ENCODE measurements at places on chromosomes 5 and 9.
A peak's percentile ranks its signal among the peaks of the same experiment; 100 is the strongest.

- no peak for DNase-seq
These were observed 51.0 kb downstream of the HABP4 start for GRCh38 chr9:96500696-96501632.

GRCh38 chr5:139561655-139562451 lies 714 bp downstream of the UBE2D2 start:
- DNase-seq = peak; percentile 70

GRCh38 chr9:4615251-4615650 lies 46.8 kb upstream of the PLPP6 start:
- no peak for DNase-seq

- DNase-seq = no peak
These were observed 698 bp downstream of the NFX1 start for GRCh38 chr9:33291031-33291397.

DNA sequence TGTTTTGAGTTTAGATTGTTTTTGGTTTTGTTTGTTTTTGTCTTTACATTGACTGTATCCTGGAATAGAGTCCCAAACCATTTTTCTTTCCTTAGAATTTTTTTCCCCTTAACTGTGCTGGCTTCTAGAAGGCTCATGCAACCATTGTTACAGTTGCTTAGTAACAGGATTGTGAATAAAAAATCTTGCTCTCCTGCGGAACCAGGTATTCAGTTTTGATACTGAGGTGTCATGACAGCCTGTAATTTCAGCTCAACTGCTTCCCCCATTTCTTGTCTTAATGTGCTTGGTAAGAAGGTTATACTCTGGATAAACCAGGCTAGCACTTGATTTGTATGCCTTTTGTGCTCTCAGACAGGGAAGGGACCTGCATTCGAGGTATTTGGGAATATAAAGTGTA lies 42.1 kb downstream of the FOCAD start:
- DNase-seq = no peak

DNA sequence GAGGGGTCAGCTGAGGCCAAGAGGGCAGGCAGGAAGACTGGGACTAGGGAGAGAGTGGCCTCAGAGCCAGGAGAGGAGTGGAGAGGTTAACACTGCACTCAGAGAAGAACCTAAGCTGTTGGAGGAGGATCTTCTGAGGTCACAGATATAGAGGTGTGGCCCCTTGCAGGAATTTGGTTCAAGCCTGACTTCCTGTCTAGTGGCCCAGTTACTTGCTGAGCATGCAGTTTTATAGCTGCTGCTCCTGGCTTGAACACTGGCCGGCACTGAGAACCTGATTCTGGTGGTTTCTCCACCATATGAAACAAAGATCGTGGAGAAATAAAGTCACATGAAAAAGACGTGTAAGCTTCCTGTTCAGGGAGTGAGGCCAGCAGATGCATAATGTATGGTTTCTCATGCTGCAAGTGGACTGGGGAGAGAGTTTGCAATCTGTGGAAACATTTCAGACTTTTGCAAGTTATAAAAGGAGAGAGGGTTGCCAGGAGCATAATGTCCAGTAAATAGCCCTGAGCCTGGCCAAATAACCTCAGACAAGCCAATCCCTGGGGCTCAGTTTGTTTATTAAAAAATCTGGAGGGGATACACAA lies 82.6 kb downstream of the GALNT10 start:
- peak; percentile 38 for DNase-seq

GRCh38 chr9:21777701-21778100 lies 24.7 kb upstream of the MTAP start:
- no peak for DNase-seq

DNA sequence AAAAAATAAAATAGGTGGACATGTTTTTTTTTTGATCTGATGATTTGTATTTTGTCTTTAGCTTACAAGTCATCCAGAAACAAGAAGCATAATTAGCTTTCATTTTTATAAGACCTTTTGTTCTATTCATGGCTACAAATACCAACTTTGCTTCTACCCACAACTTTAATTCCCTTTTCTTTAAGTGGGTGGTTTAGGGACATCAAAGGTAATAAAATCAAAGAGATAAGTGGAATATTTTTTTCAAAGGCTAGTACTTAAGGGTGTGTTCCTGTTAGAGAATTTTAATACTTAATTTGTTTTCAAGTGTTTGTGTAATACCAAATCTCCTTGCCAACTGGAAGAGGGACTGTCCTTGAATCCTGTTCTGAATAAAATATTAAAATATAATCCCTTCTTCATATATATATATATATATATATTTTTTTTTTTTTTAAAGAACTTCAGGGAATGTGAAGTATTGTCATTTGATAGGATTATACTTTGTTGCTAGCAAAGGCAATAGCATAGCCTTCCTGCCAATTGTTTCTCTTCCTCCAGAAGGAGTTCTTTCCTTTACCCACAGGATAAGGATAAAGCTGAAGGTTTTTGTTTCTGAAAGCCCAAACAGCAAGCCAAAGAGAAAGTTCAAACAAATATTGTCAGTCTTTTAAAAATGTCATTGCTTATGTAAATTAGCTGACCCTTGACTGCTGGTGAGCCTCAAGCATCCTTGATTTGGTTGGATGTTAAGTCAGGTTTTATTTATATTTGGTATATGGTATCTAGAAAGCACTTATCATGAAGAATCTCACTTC lies 108.9 kb downstream of the PAM start:
- DNase-seq = no peak

- DNase-seq = no peak
These were observed 210.1 kb upstream of the CDH10 start for GRCh38 chr5:24854850-24855249.

- no peak for DNase-seq
These were observed 153.0 kb upstream of the SMC2 start for GRCh38 chr9:103941104-103941503.

GRCh38 chr5:172902497-172903472 lies 56.4 kb upstream of the RPL26L1 start:
- peak; percentile 73 for DNase-seq

DNA sequence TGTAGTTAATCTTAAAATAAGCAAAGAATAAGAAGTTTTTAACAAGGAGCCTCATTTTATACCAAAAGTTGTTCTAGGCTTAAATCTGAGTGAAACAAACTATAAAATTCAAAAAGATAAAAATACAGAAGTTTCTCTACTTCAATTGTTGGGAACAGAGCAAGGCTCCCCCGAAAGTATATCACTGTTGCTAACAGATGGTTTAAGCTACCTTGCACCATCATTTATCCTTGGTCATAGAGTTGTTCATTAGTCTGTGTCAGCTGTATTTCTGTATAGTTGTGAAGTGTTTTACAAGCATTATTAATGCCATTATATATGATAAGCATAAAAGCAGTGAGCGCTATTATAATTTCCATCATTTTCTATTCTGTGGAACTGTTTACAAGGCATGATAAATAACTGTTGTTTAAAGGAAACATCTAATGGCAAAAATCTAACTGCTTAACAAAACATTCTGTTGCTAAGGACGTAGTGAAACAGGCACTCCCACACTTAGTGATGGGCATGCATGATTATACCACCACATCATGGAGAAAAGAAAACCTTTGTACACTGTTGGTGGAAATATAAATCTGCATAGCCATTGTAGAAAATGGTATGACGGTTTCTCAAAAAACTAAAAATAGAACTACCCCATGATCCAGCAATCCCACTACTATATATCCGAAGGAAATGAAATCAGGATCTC lies 23.3 kb upstream of the ACO1 start:
- no peak for DNase-seq

GRCh38 chr9:123834889-123835562 lies 94.9 kb downstream of the DENND1A start:
- no peak for DNase-seq

DNA sequence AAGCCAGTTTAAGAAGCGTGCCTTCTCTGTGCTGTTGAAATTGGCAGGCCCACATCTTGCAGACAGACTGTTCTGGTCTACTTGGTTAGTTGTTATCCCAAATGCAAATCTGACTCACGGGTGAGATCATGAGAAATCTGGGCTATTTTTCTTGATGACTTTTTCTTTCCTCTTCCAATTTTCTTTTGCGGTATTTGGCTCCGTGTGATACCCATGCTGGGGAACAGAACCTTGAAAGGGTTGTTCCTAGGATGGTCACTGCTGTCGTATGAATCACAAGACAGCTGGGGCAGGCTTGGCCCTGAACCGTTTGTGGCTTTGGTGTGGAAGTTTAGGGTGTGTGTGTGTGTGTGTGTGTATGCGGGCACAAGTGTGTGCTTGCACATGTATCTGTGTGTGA lies 24.6 kb downstream of the PDZD2 start:
- DNase-seq = no peak

GRCh38 chr9:35962126-35962906 lies 4.4 kb upstream of the OR2S2 start:
- peak; percentile 60 for DNase-seq

GRCh38 chr9:117938086-117938485 lies 233.9 kb downstream of the TLR4 start:
- no peak for DNase-seq

- DNase-seq = no peak
These were observed 10.4 kb upstream of the TOMM5 start for GRCh38 chr9:37602817-37603216.

DNA sequence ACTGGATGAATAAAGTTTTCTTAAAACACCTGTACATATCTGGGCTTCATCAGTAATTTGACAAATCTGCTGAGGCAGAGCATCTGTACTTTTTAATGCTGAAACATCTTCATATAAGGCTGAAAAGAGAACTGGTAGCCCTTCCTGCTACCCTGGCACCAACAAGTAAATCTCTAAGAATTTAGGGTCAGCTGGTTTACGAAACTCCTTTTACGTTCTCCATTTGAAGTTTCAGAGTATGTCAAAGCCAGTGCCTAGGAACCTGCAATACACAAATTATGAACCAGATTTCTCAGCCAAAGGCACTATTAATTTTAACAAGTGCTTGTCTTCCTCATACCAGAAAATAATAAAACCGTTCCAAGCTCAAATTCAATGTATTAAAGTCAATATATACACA lies 3.8 kb downstream of the ZFAND5 start:
- no peak for DNase-seq

DNA sequence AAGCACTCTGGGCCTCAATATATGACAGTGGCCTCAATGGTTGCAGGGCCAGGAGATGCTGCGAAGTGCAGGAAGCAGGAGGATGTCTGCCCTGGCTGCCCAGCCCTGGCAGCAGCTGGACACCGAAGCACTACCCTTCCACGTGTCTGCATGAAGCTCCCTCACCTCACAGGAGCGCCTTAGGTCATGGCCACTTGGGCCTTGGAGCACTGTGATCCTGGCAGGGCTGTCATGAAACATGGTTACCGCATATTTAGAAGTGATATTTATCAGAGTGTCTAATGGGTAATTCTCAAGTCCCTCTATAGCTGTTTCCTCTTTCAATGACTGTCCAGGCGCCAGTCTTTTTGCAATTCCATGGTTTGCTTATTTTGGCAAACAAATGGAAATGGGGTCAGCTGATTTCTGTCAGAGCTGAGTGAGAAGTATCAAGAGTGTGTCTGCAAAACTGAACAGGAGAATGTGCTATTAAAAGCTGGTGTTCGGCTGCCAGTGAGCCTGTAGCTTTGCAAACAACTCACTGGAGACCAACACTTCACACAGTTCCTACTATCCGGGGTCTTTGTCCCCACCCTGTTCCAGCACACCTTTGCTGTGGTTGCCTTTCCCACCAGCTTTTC lies 285.9 kb downstream of the KIF4B start:
- DNase-seq = no peak

- DNase-seq = no peak
These were observed 216.9 kb downstream of the GLIS3 start for GRCh38 chr9:4082948-4083347.

GRCh38 chr5:120436996-120437395 lies 27.1 kb upstream of the PRR16 start:
- DNase-seq = no peak

DNA sequence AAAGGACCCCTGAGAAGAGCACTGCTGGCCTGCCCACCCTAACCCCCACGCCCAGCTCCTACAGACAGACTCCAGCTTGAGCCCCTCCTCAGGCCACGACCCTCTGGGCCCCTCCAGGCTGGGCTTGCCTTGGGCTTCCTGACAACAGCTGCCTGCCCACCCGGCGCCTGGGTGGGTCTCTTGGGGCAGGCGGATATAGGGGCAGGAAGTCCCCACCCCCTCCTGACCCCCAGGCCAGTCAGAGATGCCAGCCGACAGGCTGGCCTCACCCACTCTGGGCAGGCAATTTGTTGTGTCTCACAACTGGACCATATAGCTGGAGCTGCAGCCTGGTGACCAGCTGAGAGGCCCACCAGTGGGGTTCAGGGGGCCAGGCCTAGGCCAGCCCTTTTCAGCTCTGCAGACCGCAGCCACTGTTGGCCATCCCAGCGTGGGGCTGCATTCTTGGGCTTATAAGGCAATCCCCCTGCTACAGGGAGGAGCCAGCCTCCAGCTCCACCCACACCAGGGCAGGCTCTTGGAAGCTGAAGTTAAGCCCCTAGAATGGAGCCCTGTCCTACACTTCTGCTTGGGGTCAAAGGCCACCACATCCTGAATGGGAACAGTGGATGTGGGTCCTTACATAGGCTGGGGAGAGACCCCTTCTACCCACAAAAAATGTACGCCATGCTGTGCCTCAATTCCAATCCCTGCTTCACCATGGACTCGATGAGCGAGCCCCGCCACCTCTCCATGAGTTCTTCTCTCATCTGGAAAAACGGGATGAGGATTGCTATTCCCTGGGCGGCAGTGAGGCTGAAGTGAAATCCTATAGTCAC lies 2.0 kb downstream of the PDLIM7 start:
- peak; percentile 68 for DNase-seq

DNA sequence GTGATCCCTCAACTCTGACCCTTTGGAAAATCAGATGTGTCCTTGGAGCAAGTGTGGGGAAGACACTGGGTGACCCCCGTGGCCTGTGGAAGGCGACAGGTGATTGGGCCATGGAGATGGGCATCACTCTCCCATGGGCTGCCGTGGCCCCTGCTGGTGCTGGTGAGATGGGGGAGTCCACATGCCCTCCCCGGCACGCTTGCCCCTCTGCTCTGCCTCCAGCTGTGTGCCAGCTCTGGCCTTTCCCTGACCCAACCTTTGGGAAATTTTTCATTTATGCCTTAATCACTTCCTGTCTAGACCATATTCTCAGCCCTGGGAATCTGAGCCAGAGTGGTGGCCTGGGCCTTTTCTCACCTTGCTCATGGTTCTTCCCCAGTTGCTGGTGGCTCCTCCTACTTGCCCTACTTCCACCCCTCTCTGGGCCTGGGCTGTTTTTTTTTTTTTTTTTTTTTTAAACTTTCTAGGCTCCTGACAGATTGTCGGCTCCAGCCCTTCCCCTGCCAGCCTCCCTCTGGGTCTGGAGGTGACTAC lies 56.6 kb downstream of the RGS3 start:
- DNase-seq = no peak
